ENCODE measurements at places on chromosomes 2 and 18. TPM values are rescaled to one million over a fixed set of nuclear protein-coding genes. Genes with fewer than 3 reads are reported as not detected.
A peak's percentile ranks its signal among the peaks of the same experiment; 100 is the strongest.

The REG3A gene
- total RNA-seq = not detected

The PLA2R1 gene
- 0.83 TPM for total RNA-seq

The DSG3 gene
- 0.04 TPM for total RNA-seq

The CCDC68 gene
- total RNA-seq = not detected

The CRIM1 gene
- 27.0 TPM for total RNA-seq

DNA sequence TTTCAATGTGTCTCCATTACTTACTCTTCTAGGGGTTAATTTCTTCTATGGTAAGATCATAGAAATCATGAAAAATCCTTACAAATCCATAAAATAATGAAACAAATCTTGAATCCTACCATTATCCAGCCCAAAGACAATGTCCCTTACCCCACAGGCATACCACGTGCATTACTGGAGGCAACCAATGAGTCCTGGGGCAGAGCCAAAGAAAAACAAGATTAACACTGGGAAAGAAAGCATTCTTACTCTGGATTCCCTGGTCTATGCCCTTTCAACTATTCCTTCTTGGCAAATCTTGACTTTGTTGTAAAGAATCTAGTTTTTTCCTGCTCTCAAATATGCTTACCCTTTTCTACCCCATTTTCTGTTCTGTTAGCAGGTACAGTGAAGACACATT is 3.1 kb upstream of the GALNT1 start:
- peaks cover 6% of the 10 kb centered on the region for H3K36me3 ChIP-seq
- no peaks in the 10 kb centered on the region for H3K27me3 ChIP-seq
- no peak overlapping the region for H3K27ac ChIP-seq
- no peak overlapping the region for H3K4me3 ChIP-seq

- H3K4me1 ChIP-seq = no peaks in the 10 kb centered on the region
- DNase-seq = no peak
- H3K27ac ChIP-seq = no peak overlapping the region
- no peaks in the 10 kb centered on the region for H3K27me3 ChIP-seq
- peaks cover 8% of the 10 kb centered on the region for H3K36me3 ChIP-seq
Observed at GRCh38 chr2:186639939-186640338, 50.1 kb downstream of the ITGAV start.

DNA sequence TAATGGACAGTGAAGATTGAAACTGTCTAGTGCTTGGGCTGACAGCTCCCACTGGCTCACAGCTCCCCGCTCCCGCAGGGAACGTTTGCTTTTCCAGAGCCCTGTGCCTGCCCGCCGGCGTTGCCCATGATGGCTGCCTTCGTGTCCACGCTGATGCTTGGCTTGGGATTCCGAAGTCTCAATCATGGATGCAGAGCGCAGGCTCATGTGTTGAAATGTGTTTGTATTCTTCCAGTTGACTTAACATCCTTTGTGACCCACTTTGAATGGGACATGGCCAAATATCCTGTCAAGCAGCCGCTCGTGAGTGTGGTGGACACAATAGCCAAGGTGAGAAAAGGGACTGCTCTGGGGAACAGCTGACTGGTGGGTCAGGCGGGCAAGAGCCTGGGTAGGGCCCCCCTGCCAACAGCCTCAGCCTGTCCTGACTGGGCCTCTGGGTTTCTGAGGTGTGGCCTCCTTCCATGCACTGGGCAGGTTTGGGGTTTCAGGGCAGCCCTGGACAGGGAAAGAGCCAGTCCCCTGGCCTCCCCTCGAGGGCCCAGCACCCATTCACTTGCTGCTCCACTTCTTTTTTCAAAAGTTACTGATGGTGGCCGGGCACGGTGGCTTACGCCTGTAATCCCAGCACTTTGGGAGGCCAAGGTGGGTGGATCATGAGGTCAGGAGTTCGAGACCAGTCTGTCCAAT is 42.8 kb downstream of the ATP6V1C2 start:
- H3K4me1 ChIP-seq = no peaks in the 10 kb centered on the region
- no peak for DNase-seq
- H3K27ac ChIP-seq = no peak overlapping the region
- H3K4me3 ChIP-seq = no peak overlapping the region
- no peaks in the 10 kb centered on the region for H3K36me3 ChIP-seq
- H3K27me3 ChIP-seq = no peaks in the 10 kb centered on the region

DNA sequence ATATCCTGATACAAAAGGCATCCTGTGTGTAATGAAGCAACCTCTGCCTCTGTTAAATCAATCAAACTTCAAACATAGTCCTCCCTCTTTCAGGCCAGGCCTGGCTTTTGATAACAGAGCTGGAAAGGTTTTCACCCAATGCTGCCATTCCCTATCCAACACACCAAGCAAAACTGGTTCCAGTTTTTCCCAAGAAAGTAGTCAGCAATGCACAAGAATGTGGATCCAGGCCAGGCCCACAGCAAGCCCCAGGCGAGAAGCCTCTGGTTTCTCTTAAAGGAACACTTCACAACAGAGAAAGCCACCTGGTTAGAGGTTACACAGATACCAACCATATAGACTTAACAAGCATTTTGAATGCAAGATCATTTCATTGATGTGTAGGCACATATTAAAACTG is 49.2 kb upstream of the CCDC150 start:
- H3K4me1 ChIP-seq = no peaks in the 10 kb centered on the region
- H3K27ac ChIP-seq = no peak overlapping the region
- no peak overlapping the region for H3K4me3 ChIP-seq

DNA sequence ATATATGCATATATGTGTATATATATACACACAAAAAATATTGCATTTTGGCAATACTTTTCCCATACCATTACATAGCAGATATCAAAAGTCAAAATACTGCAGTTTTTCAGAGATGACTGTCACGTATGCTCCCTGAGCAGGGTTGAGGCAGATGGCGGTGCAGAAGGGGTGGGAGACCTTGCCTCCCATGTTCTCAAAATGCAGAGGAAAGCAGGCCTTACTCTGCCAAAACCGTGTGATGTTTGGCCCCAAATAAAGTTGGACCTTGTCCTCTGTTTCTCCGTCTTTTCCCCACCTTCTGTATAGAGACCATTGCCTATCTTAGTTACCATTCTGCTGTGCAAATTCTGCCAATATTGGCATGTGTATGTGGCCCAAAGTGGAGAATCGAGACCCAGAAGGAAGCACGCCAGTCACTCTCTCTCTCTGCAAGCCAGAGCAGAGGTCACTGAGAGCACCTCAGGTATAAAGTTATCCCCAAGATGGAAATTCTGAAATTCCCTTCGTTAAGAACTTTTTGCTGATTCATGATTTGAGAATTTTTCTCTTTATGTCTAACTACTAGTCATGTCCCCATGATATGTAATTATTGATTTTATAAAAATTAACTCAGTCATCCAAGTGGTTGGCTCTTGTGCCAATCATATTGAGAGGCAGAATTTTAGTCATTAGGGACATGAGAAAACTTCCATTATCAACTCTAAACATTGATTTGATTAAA is 898.8 kb downstream of the EPHA4 start:
- H3K27ac ChIP-seq = no peak overlapping the region
- no peak for DNase-seq
- no peak overlapping the region for H3K4me3 ChIP-seq
- no peaks in the 10 kb centered on the region for H3K27me3 ChIP-seq
- H3K36me3 ChIP-seq = peaks cover 3% of the 10 kb centered on the region
- no peaks in the 10 kb centered on the region for H3K4me1 ChIP-seq

DNA sequence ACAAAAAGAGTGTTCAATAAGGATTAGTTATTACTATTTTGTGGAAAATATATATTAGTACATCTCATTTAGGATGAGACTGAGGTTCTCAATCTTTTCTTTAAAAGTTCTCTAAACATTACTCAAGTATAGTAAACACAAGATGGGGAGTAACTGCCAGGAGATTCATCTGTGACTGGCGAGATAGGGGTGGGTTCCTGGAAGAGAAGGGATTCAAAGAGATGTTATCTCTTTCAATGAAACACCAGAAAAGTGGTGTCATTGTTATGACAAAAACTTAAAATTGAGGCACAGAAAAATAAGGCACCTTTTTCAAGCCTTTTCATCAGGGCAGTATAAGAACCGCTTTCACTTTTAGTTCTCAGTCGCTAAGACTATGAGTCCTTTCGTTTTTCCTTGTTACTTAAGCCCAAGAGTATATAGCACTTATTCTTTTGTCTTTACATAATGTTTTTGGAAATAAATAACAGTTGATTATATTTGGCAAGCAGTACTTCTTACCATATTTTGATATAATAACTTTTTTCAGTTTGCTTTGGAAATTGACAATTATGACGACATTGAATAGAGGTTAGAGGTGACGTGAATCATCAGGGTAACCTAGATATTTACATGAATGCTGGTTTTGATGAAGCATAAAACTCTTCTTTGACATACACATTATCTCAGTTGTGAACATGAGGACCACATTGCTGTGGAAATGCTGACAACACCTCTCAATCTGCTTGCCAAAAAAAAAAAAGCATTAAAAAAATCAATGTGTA is 393.9 kb upstream of the TCF4 start:
- no peaks in the 10 kb centered on the region for H3K4me1 ChIP-seq
- DNase-seq = no peak
- no peaks in the 10 kb centered on the region for H3K27me3 ChIP-seq
- no peak overlapping the region for H3K4me3 ChIP-seq
- H3K27ac ChIP-seq = no peak overlapping the region
- peaks cover 17% of the 10 kb centered on the region for H3K36me3 ChIP-seq

DNA sequence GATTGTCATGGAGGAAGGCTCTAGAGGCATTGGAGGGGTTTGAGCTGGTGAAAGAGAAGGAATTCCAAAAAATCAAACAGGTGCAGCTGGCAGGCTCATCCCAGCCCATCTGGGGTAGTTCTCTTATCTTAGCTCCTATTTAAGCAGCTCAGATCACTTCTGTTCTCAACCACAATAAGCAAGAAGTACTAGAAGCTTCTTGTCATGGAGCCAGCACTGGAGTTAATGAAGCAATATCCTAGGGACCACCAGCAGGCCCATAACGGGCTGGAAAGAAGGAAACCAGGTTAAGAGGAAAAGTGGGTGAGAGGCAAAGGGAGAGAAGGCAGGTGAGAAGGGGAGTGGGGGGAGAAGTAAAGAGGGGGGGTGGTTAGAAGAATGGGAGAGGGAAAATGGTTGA is 100.7 kb upstream of the ZFP36L2 start:
- no peaks in the 10 kb centered on the region for H3K27me3 ChIP-seq
- H3K4me1 ChIP-seq = no peaks in the 10 kb centered on the region
- H3K36me3 ChIP-seq = no peaks in the 10 kb centered on the region
- H3K27ac ChIP-seq = no peak overlapping the region
- DNase-seq = no peak

DNA sequence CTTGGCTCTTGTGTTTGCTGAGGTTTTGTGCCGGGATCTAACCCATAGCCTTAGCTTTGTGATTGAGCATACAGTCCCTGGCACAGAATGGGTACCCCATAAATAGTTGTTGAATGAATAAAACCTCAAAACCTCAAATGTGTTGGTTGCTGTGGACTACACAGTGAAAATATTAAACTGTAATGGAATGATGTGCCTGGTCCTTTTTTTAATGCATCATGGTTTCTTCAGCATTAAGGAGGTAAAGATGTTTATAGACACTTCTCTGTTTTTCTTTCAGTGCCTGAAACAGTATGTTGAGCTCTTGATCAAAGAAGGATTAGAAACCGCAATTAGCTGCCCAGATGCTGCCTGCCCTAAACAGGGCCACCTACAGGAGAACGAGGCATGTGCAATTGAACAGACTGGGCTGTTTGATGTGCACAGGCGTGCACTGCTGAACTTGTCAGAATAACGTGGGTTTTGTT is 97.0 kb downstream of the RNF144A start:
- H3K4me1 ChIP-seq = peaks cover 3% of the 10 kb centered on the region
- H3K27me3 ChIP-seq = no peaks in the 10 kb centered on the region
- no peak overlapping the region for H3K4me3 ChIP-seq
- no peaks in the 10 kb centered on the region for H3K36me3 ChIP-seq

DNA sequence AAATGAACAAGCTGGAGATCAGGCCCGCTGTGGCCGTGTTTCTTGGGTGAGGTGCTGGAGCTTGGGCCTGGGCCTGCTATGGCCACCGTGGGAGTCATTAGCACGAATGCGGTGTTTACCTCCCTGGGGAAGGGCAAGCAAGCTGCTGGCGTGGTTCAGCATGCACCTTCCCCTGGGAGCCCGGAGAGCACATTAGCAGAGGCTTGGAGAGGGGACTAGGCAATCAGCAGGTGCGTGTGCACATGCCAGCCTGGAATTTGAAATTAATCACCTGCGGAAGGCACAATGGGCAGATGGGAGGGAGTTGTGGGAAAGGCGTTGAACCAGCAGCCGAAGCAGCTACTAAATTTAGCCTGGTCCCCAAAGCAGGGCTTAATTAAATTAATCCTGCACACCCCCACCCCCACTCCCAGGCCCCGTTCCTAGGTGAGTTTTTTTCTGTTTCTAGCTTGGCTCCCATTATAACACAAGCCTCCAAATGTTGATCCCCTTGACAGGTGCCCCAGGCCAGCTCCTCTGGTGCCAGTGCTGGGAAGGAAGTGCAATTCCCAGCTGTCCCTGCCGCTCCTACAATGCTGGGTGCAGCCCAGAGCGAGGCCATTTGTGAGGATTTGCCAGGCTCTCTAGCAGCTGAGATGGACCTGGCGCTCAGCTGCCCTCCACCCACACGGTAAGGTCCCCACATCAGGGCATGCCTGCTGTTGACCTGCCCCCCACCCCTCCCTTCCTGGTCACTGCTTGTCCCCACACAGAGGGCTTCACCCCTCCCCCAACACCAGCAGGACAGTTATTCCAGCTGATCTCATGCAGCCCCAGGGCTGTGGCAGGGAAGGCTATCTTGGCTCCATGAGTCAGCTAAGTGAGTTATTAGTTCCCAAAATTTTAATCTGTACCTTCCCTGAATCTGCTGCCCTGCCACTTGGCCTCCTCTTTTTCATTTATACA is 115.0 kb downstream of the ZBTB7C start:
- H3K36me3 ChIP-seq = no peaks in the 10 kb centered on the region
- no peak overlapping the region for H3K4me3 ChIP-seq
- no peaks in the 10 kb centered on the region for H3K4me1 ChIP-seq
- H3K27me3 ChIP-seq = no peaks in the 10 kb centered on the region

- H3K4me3 ChIP-seq = no peak overlapping the region
- H3K4me1 ChIP-seq = no peaks in the 10 kb centered on the region
- DNase-seq = no peak
- H3K27me3 ChIP-seq = no peaks in the 10 kb centered on the region
Observed at GRCh38 chr2:85697096-85697495, 2.9 kb downstream of the GNLY start.

DNA sequence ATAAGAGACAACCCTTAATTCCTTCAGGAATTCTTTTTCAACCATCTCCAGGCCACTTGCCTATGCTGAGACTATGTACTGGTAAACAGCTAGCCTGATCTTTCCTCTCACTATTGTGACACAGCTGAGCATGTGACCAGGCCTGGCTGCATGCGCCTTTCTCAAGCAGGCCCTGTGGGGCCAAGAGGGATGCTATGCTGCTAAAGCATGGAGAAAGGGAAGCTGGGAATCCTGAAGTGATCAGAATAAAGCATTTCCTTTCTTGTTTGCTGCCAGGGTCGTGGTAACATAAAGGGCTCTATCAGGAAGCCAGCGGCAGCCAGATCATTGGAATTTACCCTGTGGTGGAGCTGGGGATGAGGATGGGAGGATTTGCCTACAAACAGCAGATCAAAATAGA is 29.8 kb upstream of the LCLAT1 start:
- DNase-seq = peak; percentile 33
- no peaks in the 10 kb centered on the region for H3K27me3 ChIP-seq
- no peaks in the 10 kb centered on the region for H3K36me3 ChIP-seq
- H3K27ac ChIP-seq = no peak overlapping the region
- no peak overlapping the region for H3K4me3 ChIP-seq

Measured in H9 (cell line).